Ovary (tissue), 10 donors: ENCODE measurements at places on chromosomes 16 and 17. TPM values are rescaled to one million over a fixed set of nuclear protein-coding genes. Genes with fewer than 3 reads are reported as not detected.

- peak; percentile 91 for DNase-seq
Measured at GRCh38 chr16:49407873-49408550, 34.4 kb downstream of the C16orf78 start.

GRCh38 chr17:55290492-55291113, 25.8 kb downstream of the HLF start:
- DNase-seq, result no peak

DNA sequence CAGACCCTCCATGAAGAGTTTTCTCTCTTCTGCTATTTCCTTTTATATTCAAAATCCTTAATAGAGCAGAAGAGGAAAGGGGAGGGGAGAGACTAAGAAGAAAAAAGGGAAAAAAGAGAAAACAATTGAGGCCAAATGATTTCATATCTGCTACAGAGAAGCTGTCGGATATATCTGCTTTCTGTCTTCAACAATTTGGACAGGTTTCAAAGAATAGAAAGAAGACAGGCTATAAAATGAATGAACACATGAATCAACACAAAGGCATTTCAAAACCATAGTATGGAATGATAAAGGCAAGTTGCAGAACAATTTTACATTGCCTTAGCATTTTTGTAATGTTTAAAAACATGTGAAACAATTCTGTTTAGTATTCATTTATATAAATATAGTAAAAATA, 4.7 kb upstream of the CMTR2 start:
- DNase-seq, result no peak

- DNase-seq, result no peak
Measured at GRCh38 chr16:80323187-80323807, 217.5 kb upstream of the DYNLRB2 start.

DNA sequence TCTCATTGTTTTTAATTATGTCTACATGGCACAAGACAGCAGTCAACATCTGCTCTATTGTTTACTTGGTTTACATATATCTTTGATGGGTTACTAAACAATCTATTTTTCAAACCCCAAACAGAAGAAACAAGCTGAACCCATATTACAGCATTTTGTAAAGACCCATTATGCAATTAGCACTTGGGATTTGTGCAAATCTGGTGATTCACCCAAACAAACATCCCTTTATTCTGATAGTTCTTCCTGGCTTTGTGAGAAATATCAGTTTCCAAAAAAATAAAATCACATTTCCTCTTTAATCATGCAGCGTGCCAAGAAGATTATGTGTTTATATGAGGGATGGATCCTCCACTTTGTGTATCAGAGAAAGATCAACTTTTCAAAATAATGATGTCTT, 16.8 kb upstream of the RBFOX1 start:
- no peak for DNase-seq

GRCh38 chr17:37541880-37542660, 52.4 kb downstream of the DUSP14 start:
- no peak for DNase-seq

DNA sequence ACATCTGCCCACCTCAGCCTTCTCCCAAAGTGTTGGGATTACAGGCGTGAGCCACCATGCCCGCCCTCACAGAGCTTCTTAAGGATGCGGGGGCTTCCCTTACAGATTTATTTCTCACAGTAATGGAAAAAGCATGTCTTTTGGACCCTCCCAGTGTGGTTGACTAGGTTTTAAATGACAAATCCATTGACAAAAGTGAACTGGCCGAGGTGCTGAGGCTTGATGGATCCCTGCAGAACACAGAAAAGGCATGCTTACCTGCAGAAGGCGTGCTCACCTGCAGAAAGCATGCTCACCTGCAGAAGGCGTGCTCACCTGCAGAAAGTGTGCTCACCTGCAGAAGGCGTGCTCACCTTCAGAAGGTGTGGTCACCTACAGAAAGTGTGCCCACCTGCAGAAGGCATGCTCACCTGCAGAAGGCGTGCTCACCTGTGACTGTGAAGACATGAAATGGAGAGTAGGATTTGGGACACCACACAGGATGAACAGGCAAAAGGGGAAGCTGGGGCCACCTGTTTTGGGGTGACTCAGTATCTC, 15.1 kb upstream of the BBS2 start:
- no peak for DNase-seq

The USP43 gene
- 0.61 TPM for total RNA-seq

DNA sequence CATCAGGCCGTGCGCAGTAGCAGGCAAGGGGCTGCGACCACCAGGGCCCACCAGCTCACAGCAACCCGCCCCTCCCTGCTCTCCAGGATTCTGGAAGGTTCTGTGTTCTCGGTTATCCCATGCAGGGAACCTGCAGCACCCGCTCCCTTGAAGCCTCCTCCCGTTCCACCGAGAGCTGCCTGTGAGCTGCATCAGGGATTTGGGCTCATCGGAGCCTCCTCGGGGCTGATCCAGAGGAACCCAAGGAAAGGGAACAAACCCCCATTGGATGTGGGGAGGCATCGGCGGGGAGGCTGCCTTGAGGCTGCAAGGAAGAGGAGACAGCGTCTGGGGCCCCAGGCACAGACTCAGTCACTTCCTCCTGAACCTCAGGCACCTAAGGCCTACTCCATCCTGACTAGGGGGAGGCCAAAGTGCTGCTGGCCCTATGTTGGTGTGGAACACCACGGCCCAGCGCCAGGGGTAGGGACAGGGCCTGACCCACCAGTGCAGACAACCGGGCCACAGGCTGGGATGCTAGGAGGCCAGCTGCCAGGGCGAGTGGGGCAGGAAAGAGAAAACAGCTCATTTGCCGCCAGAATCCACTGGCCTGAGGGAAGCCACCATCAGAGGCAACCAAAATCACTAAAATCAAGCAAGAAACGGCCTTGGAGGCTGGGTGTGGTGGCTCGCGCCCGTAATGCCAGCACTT, 14.4 kb upstream of the LGALS3BP start:
- DNase-seq, result no peak

- DNase-seq, result peak; percentile 89
Measured at GRCh38 chr17:28371245-28372202, at the start of gene SARM1. Gene SARM1, plus strand, starts transcription at chr17:28371694. Its CDS starts 339 bp downstream, at chr17:28372033.

GRCh38 chr16:22372882-22373661, 1.3 kb downstream of the CDR2 start:
- no peak for DNase-seq

- DNase-seq, result no peak
Measured at GRCh38 chr17:57444682-57445450, 188.5 kb downstream of the MSI2 start.

- DNase-seq, result no peak
Measured at GRCh38 chr16:30920891-30921290, 2.5 kb upstream of the FBXL19 start.

The TBC1D26 gene
- not detected for total RNA-seq

GRCh38 chr16:21227866-21228265, 5.6 kb upstream of the ANKS4B start:
- no peak for DNase-seq

GRCh38 chr16:67310561-67310960, 16.0 kb downstream of the KCTD19 start:
- DNase-seq, result no peak

- DNase-seq, result no peak
Measured at GRCh38 chr16:14438256-14438655, 191.8 kb downstream of the PARN start.

The LGALS9B gene
- total RNA-seq, result not detected

The NKD1 gene
- 18.5 TPM for total RNA-seq

The CCL14 gene
- 64.8 TPM for total RNA-seq

DNA sequence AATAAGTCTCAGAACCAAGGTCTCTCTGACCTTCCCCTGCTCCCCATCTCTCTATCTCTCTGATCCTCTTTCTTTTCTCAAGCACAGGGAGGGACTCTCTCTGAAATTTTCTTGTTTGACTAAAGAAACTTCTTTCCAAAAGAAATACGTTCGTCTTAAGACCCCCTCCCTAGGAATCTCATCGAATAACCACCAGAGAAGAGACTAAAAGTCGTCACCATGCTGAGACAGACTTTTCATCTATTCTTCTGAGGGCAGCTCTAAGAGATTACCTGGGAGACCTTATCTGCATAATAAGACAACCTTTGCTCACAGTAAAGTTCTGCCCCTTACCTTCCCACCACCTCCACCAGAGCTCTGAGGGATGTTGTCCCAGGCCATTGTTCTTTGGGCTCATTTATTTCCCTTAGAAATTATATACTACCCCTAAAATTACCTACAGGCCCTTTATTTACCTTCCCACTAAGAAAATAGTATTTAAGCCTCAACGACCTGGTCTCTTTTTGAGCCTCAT, 133.7 kb upstream of the EEF2KMT start:
- DNase-seq, result no peak

DNA sequence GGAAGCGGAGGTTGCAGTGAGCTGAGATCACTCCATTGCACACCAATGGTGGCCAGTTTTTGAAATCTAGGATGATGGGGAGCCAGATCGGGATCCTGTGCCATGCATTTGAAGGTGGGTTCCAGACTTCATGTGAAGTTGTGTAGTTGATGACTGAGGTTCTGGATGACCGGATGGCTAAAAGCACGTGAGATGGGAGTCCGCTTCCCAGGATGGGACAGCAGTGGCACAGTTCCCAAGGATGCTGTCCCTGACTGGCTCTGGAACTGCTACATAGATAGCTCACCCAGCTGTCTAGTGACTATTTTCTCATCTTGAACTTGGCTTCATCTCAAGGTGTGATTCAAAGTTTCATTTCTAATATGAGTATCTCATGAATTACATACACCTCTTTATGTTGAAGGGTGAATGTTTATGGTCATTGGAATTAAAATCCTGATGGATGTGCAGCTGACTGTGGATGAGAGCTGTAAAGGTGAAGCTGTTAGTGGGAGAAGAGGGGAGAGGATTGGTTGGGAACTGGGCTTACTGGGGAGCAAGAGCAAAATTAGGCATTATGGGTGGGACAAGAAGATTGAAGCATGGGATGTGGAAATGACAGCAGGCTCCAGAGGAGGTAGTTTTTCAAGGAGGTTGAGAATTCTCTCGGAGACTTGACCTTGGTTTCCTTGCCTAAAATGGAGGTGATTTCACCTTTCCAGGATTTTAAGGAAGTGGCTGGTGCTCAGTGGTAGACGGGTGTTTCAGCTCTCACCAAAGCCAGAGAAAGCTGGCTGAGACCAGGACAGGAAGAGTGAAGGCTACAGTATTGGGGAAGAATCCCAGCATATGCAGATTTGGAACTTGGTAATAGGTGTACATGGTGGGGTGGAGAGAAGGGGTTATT, 8.2 kb downstream of the TUFM start:
- no peak for DNase-seq

- no peak for DNase-seq
Measured at GRCh38 chr17:17515934-17516930, 20.0 kb upstream of the RASD1 start.

GRCh38 chr17:80710714-80711302, 166.2 kb downstream of the RPTOR start:
- no peak for DNase-seq

GRCh38 chr17:71055128-71055527, 885.8 kb downstream of the KCNJ2 start:
- DNase-seq, result no peak

The ABCA8 gene
- 113 TPM for total RNA-seq
